ENCODE measurements at places on chromosomes 12 and 14.

- no peak for DNase-seq
Observed at GRCh38 chr12:48569946-48570345, at the start of gene LALBA. Gene LALBA (minus strand): TSS chr12:48570046. CDS start chr12:48570020, 26 bp downstream.

- no peak for DNase-seq
Observed at GRCh38 chr12:102120564-102120873, 536 bp downstream of the PARPBP start.

GRCh38 chr14:81165188-81165587 is 55.6 kb downstream of the GTF2A1 start:
- no peak for DNase-seq

DNA sequence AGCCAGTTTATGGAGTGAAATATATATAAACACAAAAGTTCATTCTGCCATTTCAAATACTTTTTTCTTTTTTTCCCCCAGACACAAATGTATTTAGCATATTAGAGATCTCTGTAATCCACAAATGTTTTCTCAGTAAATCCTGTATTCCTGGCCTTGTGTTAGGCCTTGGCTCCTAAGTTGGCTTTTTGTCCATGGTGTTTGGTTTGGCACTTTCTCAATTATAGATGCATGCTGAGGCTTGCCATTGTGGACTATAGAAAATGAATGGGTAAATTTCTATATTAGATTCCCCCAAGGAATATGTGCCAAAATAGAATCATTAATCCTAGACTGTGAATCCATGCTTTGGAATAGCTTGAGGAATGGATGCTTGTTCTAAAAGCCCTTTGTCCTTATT is 17.0 kb downstream of the RIC8B start:
- no peak for DNase-seq

- DNase-seq, result no peak
Observed at GRCh38 chr14:79136071-79137044, 966.2 kb downstream of the NRXN3 start.

GRCh38 chr12:102349079-102349478 is 131.3 kb downstream of the IGF1 start:
- no peak for DNase-seq

DNA sequence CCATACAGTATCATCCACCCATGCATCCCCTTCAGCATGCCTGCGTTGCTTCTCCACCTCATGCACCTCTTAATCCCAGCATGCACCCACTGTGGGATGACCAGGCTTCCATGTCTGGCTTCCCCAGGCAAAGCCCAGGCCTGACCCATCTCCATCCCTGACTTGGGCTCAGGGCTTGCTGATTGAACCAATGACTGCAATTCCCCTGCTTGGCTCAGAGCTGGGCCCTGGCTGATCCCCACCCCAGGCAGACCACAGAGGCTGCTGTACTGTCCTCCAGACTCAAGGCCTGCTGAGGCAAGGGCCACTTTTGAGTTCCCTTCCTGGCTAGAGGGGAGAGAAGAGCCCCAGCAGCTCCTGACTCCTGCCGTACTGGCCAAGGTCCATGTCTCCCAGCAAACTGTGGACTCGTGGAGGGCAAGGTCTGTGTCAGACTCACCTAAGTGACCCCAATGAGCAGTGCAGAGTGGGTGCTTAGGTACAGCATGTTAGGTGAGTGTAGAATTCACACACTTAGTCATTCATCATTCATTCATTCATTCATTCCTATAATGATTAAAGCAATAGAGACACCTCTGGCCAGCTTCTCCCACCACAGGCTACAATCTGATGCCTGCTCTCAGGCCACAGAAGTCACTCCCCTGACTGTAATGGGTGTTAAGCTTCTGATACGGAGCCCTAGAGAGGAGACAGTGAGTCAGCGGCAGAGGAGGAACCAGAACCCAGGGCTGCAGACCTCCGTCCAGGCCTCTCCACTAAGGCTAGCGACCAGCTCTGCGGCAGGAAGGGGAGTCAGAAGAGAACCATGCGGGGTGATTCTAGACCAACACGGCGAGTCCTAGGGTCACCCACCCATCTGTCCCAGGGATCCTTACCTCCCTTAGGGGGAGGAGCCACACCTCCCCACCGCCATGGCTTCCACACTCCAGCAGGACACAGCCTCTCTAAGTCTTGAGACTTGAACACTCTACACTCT is 2.9 kb downstream of the BEGAIN start:
- no peak for DNase-seq

- no peak for DNase-seq
Observed at GRCh38 chr14:58722441-58722840, 84.7 kb downstream of the DACT1 start.

DNA sequence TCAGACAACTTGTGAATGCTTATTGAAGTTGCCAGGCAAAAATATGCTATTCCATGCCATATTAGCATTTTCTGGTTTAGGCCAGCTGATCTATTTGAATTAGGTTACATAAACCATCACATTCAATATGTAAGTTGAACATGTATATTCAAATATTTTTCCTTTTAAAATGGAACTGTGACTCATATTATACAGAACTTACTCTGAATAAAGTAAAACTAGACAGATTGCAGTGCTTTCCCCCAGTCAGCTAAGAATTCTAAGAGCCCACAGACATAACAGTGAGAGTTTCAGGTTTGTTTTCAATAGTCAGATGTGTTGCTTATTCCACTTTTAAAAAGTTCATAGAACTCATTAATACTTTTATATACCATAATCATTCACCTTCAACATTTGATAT is 119.8 kb downstream of the MGST1 start:
- DNase-seq, result no peak

DNA sequence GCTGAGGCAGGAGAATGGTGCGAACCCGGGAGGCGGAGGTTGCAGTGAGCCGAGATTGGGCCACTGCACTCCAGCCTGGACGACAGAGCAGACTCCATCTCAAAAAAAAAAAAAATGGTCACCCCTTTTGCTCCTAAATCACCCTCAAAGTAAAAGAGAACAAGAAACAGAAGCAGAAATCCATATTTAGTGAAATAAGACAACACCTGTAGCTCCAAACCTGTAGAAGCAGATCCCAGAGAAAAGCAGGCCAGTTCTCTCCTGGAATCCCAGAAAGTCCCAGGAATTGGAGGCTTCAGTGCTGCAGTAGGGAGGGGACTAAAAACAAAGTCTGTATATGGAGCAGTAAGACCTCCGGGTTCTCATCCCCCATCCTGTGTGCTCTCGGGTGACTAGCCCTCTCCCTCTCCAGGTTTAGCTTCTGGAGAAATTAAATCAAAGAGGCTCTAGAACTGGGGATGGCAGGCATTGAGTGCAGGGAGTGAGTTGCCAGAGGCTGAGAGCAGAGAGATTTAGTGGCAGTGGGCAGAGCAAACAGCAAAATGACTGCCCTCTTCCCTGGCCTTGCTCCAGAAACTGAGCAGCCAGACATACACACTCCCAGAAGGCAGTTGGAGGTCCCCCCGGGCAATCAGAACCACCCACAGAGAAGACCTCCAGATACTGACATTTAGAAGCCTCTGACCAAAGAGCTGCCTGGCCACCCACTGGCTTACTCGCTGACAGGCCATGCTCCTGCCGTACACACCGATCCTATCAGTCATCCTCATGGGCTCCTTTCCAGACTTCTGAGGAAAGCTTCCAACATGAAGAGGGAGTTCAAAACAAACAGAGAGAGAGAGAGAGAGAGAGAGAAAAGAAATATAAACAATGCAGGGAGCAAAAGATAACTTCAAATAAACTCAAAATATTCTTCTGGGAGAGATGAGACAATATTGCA is 6.3 kb upstream of the MLXIP start:
- DNase-seq, result no peak

DNA sequence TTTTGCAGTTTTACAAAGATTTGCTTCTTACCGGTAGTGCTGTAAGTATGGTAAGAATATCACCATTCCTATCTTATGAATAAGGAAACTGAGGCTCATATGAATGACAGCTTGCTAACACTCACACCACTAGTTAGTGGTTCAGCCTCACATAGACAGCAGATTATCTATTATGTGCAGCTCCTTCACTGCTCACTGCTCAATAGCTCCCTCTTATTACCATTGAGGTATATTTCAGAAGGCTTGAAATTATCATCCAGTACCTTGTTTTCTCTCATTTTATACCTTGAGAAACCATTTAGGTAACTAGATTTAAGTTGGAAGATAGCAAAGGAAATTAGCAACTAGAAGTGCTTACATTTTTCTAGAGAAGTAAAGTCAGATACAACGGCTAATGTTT is 15.5 kb downstream of the RIC8B start:
- peak; percentile 61 for DNase-seq

- peak; percentile 64 for DNase-seq
Observed at GRCh38 chr12:108640802-108641445, 7.2 kb upstream of the SELPLG start.

- DNase-seq, result no peak
Observed at GRCh38 chr12:80581783-80582182, 125.7 kb upstream of the MYF6 start.

DNA sequence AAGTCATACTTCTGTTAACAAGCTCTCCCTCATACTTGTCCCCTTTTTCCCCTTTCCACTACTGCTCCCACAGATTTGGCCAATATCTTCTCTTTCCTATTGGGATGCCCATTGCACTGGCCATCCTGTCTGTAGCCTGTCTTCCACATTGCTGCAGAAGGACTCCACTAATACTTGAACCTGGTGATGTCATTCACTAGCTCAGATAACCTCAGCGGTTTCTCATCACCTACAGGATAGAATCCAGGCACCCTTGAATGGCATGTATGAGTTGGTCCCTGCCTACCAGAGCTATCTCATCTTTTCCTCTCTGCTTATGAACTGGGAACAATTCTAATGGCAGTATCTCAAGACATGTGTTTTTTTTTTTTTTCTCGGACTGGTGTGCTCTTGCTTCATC is 84.6 kb downstream of the PTPRR start:
- DNase-seq, result no peak

- DNase-seq, result no peak
Observed at GRCh38 chr12:64237382-64237781, 15.3 kb upstream of the KICS2 start.
